Left lung (tissue), 14 donors: ENCODE measurements at places on chromosomes 6 and 20. TPM values are rescaled to one million over a fixed set of nuclear protein-coding genes. Genes with fewer than 3 reads are reported as not detected.

The RNF182 gene
- 3.3 TPM for total RNA-seq

- no peak for DNase-seq
These were observed 196.8 kb upstream of the NRSN1 start for GRCh38 chr6:23929201-23929600.

- DNase-seq, result no peak
These were observed 196.2 kb downstream of the SAMD5 start for GRCh38 chr6:147704691-147705090.

GRCh38 chr6:135880066-135880972 lies 28.8 kb downstream of the PDE7B start:
- DNase-seq, result no peak
